ENCODE measurements at places on chromosomes 6 and 20.

DNA sequence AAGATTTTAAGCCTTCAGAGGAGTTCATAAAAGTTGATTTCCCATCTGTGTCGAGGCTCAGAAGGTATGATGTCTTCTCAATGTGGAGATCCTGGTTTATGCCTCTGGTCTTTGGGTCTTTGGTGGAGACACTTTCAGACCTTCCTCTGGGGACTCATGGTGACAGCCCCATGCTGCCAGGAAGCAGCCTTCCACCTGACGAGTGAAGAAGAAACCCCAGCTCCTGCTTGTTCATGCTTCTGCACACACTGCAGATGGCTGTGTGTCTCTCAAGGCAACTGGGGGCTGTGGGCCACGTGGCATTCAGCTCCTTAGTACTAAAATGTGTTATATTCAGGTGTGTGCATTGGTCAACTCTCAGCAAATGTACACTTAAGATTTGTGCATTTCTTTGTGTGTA, 4.9 kb upstream of the SCP2D1 start:
- no peak for DNase-seq

- DNase-seq = peak; percentile 92
These were observed 94.5 kb upstream of the MARCKS start for GRCh38 chr6:113762641-113763040.

DNA sequence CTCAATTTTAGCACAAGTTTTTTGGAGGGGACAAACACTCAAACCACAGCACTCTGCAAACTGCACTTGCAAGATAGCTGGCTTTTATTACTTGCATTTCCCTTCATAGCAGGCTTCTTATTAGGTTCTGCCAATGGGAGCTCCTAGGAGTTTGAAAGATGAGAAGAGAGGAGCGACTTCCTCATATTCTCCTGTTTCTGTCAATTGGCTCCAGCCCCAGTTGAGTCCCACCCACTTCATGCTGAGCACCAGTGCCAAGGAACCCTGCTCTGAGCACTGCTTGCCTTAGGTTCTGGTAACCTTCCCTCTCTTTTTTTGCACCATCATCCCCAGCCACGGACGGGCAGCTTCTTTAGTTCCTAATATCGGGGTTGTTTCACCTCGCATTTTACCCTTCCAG, 67.9 kb downstream of the PSMB1 start:
- no peak for DNase-seq

DNA sequence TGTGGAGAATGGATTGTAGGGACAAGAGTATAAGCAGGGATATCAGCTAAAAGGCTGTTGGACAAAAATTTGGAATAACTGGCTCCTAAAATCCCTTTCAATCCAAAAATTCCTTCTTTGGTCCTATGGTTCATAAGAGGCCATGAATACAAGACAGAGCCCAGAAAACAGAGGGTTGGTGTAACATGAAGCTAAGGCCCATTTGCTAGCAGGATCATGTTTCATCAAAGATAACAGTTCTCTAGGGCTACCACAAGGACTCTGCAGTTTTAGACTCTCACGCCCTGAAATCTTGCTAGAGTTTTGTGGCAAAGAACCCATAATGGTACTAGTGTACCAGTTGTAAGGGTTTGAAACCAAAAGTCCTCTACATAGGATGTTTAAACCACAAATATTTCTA, 327.8 kb upstream of the TBX18 start:
- no peak for DNase-seq

DNA sequence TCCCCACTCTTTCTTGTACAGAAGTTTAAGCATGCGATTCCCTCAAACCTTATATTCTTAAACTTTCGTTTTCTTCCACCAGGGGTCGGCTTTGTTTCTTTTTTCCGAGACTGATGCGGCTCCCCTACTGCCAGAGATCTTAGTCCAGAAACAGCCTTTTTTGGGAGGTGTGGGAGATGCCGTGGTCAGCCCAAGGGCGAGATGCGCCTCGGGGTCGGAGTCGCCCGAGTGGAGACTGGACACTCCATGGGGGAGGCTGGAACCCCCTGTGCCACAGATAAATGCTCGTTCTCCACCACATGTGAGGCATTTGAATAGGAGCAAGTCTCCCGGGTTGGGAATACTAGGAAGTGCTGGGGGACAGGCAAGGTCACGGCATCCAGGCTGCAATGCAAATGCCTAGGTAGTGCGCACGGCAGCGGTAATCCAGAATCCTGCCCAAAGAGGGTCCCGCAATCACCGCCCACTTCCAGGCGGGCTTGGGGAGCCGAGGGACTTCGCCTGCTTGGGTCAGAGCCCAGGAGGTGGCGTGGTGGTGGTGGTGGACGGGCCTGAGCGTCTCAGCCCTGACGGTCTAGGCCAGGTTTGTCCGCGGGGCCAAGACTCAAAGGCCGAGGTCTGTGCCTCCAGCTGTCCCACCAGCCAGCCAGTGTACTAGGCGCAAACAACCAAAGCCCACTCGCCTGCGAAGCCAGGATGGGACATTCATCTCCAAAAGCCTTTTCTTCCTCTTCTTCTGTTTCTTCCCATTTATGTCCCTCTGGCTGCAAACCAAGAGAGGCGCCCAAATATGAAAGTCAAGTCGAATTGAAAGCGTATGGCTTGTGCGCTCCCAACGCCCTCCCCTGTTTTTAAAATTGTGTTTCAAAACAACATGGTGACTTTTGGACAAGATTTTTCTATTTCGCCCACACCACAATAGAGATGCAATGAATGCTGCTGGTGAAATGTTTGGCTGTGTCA, 39.3 kb upstream of the OSTM1 start:
- DNase-seq = peak; percentile 66

GRCh38 chr6:105817370-105817769, 268.8 kb upstream of the PRDM1 start:
- no peak for DNase-seq

DNA sequence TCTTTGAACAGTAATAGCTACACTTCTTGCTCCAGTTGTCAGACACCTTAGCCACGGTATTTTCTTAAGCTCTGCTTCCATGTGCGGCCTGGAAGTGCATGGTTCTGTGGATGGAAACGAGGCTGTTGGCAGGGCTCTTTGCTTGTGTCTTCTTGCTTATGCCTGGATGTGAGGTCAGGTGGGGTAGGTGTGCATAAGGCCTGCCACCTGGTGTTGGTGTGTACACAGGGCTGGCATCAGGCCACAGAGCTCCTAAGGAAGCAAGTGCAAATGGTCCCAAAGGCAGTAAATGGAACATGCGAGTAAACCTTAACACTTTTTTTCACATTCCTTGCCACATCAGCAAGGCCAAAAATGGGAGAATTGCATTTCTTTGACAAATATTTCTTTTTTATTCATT, 158.1 kb upstream of the GMDS start:
- no peak for DNase-seq

GRCh38 chr6:11161031-11161956, 49.8 kb upstream of the ERVFRD-1 start:
- no peak for DNase-seq

GRCh38 chr6:54285595-54285994, 22.6 kb upstream of the TINAG start:
- DNase-seq = no peak

DNA sequence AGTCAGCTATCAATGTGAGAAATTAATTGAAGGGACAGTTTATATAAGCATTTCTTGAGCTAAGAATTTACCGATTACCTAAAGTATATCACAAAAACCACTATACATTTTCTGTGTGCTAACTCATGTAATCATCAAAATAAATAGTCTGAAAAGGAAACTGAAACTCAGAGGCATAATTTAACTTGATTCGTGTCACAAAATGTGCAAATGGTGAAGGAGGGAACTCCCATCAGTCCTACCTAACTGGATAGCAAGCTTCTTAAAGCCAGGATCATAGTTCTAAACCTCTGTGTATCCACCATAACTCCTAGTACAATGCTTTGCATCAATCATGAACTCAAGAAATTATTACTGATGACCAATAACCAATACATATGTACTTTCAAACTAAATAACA, 91.0 kb downstream of the ASCC3 start:
- no peak for DNase-seq

DNA sequence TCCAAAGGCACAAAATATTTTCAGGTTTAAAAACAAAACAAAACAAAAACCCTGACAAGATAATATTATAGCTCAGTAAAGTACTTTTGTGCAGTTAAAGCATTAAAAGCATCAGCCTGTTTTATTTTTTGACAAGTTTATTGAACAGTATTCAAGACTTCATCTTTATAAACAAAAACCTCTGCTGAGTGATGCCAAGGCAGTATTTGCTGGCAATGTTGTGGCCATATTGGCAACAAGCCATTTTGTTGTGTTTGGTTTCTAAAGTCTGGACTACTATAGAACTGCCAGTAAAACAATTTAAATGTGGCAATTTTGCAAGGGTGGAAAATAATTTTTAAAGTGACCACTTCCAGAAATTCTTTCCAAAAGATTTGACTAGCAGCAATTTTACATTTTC, 15.9 kb downstream of the CPNE1 start:
- DNase-seq = no peak

GRCh38 chr6:167952512-167952859, 45.0 kb upstream of the KIF25 start:
- DNase-seq = no peak

DNA sequence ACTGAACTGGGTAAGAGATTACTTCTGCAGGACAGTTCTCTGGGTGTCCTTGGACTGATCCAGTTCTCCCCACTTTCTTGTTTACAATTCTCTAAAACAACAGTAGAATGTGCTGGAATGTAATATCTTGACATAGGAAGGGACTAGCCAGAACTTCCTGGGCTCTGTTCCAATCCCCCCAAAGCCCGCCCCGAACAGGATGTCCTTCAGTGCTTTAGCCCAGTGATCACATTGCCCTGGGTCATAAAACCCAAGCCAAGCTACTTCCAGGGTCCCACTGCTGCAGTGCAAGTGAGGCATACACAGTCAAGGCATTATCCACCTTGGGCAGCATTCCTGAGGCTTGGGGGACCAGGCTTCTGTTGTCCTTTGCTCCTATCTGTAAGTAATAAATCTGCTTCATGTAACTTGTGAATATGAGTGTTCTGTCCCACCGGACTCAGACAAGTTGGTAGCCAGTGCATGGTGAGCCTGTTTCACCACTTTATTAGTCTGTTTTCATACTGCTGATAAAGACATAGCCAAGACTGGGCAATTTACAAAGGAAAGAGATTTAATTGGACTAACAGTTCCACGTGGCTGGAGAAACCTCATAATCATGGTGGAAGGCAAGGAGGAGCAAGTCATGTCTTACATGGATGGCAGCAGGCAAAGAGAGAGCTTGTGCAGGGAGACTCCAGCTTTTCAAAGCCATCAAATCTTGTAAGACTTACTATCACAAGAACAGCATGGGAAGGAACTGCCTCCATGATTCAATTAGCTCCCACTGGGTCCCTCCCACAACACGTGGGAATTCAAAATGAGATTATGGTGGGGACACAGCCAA, 23.5 kb downstream of the FITM2 start:
- DNase-seq = no peak

DNA sequence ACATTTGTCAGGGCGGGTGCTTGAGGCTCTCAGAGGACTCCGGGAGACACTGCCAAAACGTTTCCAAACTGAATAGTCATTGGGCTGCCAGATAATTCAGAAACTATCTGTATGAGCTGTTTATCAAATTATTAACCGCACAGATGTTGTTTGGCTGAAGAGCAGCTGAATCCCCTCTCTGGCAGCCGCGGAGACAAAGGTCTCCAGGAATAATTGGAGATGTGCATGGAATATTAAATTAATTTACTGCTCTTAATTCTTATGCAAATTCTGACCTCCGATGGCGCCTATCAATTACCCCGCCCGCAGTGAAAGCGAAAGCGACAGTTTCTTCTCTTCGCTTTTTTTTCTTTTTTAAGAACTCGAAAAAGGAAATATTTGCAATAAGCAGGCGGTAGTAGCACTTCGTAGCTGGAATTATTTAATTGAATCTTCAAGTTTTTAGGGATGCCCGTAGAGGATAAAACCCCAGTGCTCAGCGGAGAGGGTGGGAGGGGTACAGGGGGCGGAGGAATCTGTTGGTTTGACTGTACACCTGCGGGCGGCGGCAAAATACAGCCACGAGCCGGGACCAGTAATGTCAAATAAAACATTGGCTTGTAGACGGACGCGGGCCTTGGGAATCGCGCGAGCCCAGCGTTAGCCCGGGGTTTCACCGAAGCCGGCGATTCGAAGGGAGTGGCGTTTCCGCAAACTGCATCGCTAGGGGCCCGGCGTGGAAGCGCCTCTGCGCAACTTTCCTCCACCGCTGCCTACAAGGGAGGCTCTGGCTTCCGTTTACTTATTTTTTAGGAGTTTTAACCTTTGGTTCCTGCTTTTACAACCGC, 6.2 kb downstream of the LINC00237 start:
- peak; percentile 73 for DNase-seq

DNA sequence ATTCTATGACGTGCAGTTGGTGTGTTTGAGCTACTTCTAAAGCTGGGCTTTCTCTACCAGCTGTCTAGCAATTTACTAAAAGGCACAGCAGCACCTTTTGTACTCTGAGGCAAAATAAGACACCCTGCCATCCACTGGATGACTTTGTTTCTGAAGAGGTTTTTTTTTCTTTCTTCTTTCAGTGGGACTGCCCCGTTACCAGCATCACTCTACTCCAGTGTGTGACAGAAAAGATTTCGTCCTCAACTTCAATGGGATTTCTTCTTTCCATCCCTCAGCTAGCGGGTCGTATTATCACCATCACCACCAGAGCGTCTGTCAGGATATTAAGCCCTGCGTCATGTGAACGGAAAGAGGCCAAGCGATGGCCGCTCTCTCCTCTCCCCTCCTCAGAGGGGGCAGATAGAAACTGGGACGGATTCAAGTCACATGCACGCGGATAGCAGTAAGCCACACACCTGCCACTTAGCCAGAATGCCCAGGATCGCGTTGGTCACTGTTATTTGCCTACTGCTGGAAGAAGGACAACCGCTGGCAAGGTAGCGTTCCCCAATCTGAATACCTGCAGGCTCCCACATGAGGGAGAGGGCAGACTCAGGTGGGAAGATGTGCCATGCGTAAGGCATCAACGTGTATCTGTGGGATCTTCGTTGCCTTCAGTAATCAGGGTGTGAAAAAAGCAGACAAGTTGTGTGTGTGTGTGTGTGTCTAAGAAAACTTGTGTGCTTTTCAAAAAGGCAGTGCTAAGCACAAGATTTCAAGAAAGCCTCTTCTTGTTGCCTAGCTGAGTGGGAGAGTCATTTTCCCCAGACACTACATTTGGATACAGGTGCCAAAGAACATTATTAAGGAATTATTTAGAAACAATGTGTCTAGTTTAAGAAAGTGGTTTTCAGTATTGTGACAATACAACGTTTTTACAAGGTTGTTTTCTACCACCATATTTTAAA, 5.4 kb downstream of the FOXF2 start:
- no peak for DNase-seq

Data from suppressor macrophage treated with lipopolysaccharide for 4 hours (primary cell).